ENCODE measurements at places on chromosomes 11 and 22.
A peak's percentile ranks its signal among the peaks of the same experiment; 100 is the strongest.

DNA sequence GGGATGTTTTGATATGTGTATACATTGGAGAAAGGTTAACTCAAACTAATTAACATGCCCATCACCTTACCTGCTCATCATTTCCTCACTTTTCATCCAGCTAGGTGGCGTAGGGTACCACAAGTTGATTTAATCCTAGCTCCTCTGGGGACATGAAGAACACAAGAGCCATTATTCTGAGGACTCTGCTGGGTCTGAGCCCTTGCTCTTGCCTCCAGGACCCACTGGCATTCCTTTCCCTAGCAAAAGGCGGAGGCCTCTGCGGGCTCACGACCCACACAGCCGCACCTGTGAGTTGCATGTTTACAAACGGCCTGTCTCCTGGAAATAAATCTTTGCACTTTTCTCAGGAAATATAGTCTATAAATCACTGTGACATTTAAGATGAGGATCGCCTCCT is 871.9 kb downstream of the TBC1D22A start:
- no peak for DNase-seq

GRCh38 chr11:63764679-63765647 is 3.6 kb downstream of the ZFTA start:
- no peak for DNase-seq

GRCh38 chr11:114106986-114107385 is 47.5 kb downstream of the ZBTB16 start:
- no peak for DNase-seq

- no peak for DNase-seq
Observed at GRCh38 chr22:35995772-35996171, 32.9 kb downstream of the RBFOX2 start.

DNA sequence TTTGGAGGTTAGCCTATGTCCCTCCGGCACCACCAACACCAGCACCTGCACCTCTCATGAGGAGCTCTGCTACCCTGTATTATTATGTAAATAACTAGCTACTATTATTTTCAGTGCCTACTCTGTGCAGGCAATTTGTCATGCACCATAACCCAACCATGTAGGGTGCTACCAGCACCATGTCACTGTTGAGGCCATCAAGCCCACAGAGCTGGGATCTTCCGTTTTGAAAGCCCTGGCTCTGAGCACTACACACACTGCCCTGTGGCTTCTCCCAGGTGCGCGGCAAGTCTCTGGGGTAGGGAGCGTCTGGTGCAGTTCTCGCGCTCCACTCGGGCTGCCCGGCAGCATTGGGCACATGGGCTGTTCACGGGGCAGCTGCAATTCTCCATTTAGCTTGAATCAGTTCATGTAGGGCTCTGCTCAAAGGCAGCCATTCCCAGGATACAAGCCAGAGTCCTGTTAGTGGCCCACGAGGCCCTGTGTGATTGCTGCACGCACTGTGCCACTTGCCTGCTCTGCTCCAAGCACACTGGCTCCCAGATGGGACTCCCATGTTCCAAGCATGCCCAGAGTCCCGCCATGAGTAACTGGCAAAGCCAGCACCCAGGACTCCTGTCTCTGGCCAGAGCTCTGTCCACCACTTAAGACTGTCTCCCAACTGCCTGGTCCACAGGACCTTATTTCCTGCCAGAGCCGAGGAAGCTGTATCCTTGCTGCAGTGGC is 42.5 kb upstream of the CDON start:
- no peak for DNase-seq

DNA sequence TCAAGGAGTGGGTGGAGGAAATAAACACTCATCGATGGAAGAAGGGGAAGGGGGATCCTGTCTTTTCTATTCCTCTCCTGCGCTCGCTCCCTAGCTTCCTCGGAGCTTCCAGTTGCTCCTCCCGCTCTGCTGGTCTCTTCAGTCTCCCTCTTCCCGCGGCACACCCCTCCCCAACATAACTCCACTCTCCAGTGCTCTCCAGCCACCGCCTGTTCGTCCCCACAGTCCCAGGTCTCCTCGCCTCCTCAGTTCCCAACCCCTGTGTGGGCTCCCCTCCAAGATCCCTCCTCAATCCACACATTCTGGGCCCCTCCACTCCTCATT is 438 bp downstream of the ZW10 start:
- DNase-seq = no peak

DNA sequence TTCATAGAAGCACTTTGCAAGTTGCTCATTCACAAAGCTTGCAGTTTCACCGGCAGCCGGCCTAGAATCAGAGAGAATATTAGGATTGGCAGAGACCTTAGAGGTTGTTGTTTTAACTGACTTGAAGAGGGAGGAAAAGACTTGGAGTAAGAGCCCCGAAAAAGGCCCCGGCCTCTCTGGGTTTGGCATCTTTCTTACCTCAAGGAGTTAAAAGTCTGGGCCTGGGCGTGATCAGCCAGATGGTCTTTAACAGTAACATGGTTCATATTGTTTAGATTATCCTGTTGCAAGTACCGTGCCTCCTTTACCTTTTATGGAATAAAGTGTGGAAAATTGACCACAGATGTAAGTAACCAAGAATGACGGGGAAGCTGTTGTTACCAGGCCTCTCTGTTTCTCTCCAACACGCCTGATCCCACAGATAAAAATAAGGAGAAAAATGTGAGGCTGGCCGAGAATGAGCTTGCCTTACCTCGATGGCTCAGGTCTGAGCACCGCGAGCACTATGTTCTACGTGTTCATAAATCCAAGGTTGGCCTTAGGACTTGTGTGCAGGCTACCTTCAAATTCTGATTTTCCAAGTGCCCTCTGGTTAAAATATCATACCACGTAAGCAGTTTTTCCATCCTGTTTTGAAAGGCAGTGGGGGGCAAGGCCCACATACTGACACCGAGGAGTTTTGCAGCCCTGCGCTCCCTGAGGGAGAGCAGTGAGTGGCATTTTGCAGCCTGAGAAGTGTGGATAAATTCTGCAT is 56.4 kb downstream of the PARVA start:
- no peak for DNase-seq

GRCh38 chr22:29306835-29307595 is 565 bp downstream of the GAS2L1 start:
- peak; percentile 64 for DNase-seq

- DNase-seq = no peak
Observed at GRCh38 chr22:29871684-29872083, 11.3 kb upstream of the MTMR3 start.

DNA sequence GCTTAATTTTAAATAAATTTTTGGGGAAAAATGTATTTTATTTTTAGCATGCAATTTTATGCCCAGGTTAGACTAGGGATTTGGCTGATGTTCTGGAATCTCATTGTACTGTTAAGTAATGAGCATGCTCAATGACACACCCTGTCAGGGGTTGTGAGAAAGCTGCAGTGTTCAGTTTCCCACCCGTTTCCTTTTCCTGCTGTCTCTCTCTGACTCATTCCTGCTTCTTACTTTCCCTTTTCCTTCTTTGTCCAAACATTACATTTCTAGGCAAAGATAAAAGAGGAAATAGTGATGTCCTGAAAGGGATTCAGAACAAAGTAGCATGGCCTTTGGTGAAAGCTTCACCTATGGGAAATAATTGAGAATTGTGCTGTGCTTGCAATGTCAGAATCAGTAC is 22.7 kb downstream of the OOSP3 start:
- DNase-seq = no peak

DNA sequence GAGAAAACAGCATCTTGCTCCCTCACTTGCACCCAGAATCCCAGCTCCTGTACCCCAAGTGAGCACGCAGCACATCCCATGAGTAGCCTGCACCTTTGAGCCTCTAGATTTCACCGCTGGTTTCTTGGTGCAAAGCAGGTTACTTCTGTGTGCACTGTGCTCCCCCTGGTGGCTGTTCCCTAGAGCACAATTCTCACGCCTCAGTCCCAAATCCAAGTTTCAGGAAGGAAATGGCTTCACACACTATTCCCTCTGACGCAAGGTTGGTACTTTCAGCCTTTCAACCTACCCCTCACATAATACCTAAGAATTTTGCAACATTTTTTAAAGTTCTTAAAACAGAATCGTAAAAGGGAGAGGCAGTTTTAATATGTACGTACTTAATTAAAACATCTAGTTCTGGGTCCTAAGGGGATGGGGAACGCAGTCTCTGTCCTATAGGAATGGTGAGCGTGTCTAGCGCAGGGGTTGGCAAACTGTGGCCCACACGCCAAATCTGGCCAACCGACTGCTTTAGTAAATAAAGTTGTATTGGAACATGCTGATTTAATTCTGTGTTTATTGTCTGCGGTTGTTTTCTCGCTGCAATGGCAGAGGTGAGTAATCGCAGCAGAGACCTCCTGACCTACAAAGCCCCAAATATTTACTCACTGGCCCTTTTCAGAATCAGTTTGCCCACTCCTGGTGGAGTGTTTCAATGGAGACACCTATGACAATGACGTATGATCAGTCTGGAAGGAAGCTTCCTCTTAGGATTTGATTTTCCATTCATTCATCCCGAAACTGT is 27.5 kb downstream of the DHCR7 start:
- peak; percentile 15 for DNase-seq

DNA sequence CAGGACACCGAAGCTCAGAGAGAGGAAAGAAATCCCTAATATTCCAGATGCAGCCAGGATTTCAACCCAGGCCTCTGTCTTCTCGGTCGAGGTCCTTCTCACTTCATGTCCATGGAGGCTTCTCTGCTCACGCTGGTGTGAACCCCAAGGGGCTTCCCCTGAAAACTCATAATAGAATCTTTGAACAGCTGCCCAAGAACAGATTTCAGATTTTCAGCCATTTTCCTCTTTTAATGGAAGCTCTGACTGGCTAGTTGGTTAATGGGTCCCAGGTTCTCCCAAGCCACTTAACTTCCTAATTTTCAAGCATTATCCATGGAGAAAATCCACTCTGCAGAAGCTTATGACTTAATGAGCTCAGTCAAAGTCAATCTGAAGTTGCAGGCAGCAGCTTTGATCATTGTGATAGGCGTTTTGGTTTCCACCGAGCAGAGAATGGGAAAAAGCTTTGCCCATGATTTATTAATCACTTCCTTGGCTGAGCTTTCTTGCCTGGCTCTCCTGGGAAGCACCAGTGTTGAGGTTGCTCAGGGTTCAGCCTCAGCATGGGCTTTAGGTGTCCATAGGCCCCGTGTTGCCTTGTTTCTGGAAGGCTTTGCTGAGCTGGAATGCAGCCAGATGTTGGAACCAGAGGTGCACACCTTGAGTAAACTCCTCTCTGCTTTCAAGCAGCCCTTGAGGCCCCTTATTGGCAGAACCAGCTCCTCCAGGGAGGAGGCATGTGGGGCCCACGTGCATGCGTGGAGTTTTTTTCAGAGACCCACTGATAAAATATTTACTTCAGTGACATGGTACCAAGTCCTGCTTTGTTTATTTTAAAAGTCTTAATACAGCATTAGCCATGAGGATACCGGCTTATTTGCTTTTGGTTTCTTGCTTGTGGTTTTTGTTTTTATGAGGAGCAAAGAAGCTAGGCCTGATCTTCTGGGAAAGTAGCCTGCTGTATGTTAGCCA is 25.5 kb downstream of the LDLRAD3 start:
- no peak for DNase-seq

DNA sequence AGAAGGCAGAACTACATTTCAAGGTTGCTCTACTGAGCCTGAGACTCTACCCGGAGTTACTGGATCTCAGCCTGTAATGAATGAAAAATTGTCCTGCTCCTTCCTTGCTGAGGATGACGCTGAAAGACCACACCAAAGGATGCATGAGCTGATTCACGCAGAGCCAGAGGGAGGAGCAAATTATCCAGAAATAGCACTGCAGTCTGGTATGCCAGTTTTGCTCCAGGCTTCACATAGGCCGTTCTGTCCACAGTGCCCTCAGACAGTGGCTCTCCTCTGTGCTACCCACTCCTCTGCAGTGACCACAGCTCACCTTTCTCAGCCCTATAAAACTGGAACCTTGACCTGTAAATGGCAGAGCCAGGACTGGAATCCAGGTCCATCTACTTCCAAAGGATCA is 79.3 kb upstream of the GALNT18 start:
- DNase-seq = no peak

DNA sequence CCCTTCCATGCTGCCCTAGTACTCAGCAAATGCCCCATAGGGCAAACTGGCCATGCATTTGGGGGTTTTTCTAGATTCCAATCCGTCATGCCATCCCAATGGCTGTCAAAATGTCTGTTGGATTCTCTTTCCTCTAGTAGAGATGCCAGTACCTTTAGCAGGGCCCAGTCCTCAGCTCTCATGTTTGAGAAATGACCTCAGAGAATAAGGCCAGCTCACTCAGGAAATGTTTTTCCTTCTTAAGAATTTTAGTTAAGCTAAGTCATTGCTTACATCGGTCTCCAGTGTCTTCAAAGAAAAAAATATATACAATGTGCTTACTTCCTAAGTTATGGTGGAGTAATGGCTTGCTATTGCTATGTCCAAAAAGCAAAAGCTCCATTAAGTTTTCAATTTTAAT is 14.1 kb upstream of the ALKBH3 start:
- no peak for DNase-seq

GRCh38 chr11:87966694-87967093 is 208.5 kb downstream of the RAB38 start:
- DNase-seq = no peak

GRCh38 chr11:45266676-45267020 is 19.5 kb downstream of the SYT13 start:
- DNase-seq = no peak

- DNase-seq = peak; percentile 32
Observed at GRCh38 chr11:7548659-7549274, 35.0 kb downstream of the PPFIBP2 start.

GRCh38 chr22:41943661-41944209 is 3.2 kb downstream of the CENPM start:
- peak; percentile 45 for DNase-seq

DNA sequence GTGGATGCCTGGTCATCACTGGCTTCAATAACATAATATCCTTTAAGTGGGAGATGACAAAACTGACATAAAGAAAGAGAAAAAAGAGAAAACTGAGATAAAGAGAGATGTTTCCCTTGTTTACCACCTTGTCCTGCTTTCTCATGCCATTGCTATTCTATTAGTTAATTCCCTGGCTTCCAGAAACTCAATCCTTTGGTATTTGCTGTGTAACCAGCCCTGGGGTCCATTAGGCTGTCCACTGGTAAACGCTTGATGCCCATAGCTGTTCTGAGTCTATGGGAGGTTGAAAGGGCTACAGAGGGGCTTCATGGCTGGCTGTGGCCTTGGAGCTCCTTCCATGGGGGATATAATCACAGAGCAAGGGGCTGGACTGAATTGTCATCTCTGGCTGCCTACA is 243.4 kb upstream of the PLET1 start:
- no peak for DNase-seq

DNA sequence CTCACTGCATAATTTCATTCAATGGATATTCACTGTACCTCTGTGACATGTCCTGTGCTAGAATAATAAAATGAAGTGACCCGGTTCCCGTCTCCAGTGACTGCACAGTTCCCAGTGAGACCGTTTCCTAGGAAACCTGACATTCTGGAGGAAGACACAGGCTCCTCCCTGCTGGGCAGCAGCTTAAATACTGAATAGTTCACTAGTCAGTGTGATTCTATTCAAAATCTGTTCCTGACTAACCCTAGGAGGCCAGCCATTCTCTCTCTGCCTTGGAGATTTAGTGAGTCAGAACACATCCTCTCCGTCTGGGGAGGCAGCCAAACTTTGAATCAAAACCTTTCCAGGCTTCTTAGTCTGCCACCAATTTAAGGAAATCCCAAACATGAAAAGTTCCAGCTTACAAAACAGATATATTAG is 11.3 kb downstream of the TRIM66 start:
- no peak for DNase-seq

- no peak for DNase-seq
Observed at GRCh38 chr11:95322539-95322938, 91.5 kb upstream of the SESN3 start.

- DNase-seq = no peak
Observed at GRCh38 chr11:95404370-95404769, 173.4 kb upstream of the SESN3 start.

- no peak for DNase-seq
Observed at GRCh38 chr11:113106507-113106906, 145.3 kb downstream of the NCAM1 start.
